ENCODE measurements at places on chromosomes 5 and 9. TPM values are rescaled to one million over a fixed set of nuclear protein-coding genes. Genes with fewer than 3 reads are reported as not detected.
A peak's percentile ranks its signal among the peaks of the same experiment; 100 is the strongest.

DNA sequence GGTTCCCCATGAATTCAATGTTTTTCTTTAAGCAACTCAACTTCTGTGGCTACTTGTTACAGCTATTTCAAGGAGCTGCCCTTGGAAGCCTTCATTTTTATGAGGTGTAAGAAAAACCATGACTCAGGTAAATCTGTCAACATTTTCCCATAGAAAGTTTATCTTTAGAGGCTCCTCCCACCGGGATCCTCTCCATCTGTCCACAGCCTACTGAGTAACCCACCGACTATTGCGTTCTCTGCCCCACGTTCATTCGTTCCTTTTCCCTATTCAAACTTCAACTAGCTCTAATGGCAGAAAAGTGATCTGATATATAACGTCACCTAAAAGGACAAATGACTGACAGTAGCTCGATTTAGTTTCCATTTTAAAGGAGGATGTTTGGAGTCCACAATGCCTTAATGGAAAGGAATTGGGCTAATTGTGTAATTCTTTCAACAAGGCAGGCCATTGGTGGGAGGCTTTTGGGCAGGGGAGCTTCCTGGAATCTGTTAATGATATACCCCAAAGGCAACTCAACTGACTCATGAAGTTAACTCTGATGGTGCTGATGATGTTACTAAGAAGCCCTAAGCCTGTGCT, 29.3 kb upstream of the NR3C1 start:
- DNase-seq, result no peak

GRCh38 chr5:89570557-89570956, 687.6 kb upstream of the MEF2C start:
- no peak for DNase-seq

DNA sequence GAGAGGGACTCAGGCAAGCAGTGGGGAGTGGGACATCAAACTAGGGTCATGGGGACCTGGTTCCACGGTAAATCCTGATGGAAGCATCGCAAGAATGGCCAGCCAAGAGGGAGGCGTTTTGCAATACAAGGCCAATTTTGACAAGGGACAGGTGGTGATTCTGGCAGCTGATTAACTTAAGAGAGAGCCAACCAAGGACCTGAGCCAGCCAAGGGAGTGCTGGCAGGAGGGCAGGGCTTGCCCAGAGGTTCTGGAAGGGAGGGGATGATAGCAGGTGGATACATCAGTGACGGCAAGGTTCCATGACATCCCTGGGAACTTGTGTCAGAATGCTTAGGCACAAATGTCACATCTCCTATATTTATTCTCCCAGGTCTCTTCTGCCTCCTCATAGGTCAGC, 32.8 kb upstream of the PUM3 start:
- DNase-seq, result no peak

GRCh38 chr9:83432104-83432627, 106.0 kb downstream of the FRMD3 start:
- no peak for DNase-seq

DNA sequence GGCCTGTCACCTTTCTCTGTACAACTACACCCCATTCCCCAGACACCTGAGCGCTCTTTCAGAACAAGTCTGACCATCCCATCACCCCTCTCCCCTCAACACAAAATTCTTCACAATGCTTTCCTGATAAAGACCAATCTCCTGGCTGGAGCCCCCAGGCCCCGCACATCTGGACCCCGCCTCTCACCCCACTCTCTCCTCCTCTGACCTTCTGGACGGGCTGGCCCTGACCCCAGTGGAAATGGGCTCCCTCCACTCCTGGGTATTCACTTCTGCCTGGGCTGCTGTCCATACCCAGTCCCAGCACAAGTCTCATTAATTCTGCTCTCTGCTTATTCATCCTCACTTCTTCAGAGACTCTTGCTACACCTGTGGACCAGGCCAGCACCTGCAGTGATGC, 2.1 kb upstream of the SPOCK1 start:
- DNase-seq, result no peak

DNA sequence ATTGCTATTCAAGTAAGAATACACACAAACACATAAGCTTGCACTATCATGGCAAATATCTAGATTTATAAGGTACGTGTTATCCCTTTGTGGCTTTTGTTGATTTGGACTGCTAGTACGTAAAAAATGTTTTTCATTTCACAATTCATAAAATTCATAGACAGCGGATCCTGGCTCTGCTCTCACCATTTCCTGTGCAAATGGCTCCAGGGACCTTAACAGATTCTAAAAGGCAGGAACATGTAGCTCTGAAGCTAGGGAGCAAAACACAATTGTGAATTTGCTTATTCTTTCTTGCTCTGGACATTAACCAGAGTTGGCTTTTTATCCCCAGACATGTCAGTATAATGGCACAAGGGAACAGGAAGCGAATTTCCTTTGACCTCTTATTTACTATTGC, 1019.9 kb upstream of the WWC1 start:
- DNase-seq, result no peak

GRCh38 chr5:113764382-113764781, 250.9 kb downstream of the YTHDC2 start:
- no peak for DNase-seq

GRCh38 chr9:71119746-71120145, 1.7 kb downstream of the TRPM3 start:
- no peak for DNase-seq

DNA sequence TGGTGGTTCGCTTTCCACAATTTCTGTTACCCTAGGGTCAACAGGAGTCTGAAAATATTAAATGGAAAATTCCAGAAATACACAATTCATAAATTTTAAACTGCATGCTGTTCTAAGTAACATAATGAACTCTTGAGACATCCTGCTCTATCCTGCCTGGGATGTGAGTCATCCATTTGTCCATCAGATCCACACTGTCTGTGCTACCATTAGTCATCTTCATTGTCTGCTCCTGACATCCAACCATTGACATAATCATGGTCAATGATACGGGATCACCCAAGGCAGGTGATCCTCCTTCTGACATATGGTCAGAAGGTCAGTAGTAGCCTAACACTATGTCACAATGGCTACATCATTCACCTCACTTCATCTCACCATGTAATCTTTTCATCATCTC, 276.7 kb upstream of the KIF2A start:
- DNase-seq, result no peak

Gene FAM174A
- total RNA-seq, result 11.5 TPM

GRCh38 chr5:124789104-124789605, 42.7 kb upstream of the ZNF608 start:
- DNase-seq, result no peak

GRCh38 chr9:38361473-38361850, 31.0 kb upstream of the ALDH1B1 start:
- no peak for DNase-seq

GRCh38 chr5:176420972-176421544, 4.7 kb upstream of the CLTB start:
- no peak for DNase-seq

GRCh38 chr9:94812343-94812742, 85.8 kb downstream of the AOPEP start:
- no peak for DNase-seq

DNA sequence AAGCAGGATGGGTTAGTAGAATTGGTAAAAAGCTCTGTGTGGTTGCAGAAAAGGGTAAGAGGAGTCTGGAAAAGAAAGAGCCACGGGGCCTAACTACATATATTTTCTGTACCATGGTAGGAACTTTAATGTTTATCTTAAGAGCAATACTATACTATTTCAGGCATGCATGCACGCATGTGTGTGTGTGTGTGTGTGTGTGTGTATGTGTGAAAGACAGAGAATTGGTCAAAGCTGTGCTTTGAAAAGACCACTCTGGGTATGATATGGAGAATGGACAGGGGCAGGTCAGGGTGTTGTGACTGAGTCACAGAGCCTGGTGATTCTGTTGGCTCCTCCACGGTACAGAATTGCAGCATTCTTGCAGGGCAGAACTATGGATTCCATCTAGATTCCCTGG, 339.3 kb downstream of the SLIT3 start:
- no peak for DNase-seq

GRCh38 chr5:54867310-54867944, 118.0 kb downstream of the ESM1 start:
- no peak for DNase-seq

- DNase-seq, result peak; percentile 35
These were observed at the start of gene NIM1K for GRCh38 chr5:43191740-43192557. TSS of gene NIM1K (plus strand) at chr5:43192225. CDS start at chr5:43245776, 53,551 bp downstream.

Gene WDR38
- total RNA-seq, result not detected

- DNase-seq, result no peak
These were observed 4.5 kb upstream of the OTULIN start for GRCh38 chr5:14659821-14660607.

- DNase-seq, result no peak
These were observed 119.5 kb upstream of the CTNND2 start for GRCh38 chr5:12023614-12024241.

GRCh38 chr5:154962494-154962893, 21.6 kb downstream of the MRPL22 start:
- no peak for DNase-seq

DNA sequence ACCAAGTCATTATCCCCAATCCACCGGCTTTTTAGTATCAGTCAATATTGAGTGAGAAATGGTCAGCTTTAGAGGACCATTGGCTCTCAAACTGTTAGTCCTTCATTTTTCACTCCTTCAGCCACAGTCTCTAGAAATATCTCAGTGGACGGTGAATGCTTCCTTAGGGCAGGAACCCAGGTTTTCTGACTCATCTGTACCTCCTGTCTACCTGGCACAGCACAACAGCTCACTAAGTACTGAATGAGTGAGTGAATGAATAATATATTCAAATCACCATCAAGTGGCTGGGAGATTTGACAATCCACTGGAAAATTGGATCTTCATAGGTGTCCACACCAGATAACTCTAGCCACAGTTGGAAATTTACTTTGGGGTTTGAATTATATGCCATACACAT, 609.5 kb upstream of the CLINT1 start:
- DNase-seq, result no peak

Gene SHISAL2B
- total RNA-seq, result not detected

DNA sequence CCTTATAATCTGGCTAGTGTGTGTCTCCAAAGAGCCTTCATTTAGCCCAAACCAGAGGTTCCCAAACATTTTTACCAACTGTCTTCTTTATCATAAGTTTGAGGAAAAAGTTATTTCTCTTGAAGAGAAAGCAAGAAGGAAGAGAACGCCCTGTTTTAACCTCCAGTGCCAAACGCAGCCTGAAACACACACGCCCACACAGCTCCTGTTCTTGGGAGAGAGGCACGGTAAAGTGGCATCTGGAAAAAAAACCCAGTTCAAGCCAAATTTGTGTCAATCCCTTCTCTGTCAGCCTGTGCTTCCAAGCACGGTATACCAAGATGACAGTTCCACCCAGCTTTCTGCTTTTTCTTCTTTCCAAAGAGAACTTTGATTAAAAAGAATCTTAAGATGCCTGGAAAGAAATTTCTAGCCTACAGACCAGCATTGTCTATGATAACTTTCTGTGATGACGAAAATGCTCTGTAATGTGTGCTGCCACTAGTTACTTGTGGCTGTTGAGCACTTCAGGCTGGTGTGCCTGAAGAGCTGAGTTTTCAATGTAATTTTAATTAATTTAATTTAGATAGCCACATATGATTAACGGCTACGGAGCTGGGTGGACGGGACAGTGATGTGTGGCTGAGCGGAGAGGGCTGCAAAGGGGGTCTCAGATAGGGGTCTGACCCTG, 62.3 kb downstream of the ACER2 start:
- DNase-seq, result no peak

DNA sequence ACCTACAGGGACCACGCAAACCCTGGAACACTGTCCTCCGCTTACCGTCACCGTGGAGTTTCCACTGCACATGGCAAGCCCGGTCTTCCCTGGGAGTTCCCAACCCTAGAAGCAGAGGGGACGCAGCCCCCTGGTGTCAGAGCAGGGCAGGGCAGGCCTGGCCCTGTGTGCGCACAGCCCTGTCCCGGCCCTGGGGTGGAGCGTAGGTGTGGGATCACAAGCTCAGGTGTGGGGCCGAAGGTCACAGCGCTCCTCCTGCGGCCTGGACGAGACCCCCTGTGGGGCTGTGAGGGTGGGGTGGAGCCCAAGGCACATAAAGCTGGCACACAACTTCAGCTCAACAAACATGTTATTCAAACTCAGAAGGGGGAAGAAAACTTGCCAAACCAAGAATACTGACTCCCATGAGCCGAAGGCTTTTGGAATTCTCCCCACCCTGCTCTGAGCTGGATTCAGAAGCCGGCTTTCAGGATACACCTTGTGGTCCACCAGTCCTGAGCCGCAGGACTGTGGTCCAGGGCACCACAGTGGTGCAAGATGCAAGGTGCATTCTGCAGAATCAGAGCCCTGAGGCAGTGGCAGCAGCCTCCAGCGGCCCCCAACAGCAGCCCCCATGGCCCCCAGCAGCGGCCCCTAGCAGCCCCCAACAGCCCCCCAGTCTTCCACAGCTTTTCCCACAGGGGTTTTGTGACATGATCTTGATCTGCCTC, 11.8 kb upstream of the EXOC3 start:
- no peak for DNase-seq

Gene CCDC152
- 5.5 TPM for total RNA-seq

Gene DMRT3
- not detected for total RNA-seq

GRCh38 chr5:8316608-8317280, 447.8 kb downstream of the MTRR start:
- no peak for DNase-seq

DNA sequence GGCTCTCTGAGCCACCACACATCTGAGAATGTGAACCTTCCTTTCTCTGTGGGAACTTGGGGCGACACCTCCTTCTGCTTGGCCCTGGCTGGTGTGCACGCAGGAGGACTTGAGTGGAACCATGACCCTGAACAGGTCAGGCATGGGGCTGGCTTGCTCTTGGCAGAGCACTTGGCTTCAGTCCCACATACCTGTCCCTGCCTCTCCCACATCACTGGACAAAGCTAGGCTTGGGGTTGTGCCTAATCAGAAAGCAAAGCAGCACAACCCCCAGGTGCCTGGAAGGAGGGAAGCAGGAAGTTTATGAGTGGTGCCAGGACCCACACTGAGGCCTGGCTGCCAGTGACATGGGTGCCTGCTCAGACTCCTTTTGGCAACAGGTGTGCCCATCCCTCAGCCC, 13.2 kb downstream of the GADD45G start:
- DNase-seq, result no peak

DNA sequence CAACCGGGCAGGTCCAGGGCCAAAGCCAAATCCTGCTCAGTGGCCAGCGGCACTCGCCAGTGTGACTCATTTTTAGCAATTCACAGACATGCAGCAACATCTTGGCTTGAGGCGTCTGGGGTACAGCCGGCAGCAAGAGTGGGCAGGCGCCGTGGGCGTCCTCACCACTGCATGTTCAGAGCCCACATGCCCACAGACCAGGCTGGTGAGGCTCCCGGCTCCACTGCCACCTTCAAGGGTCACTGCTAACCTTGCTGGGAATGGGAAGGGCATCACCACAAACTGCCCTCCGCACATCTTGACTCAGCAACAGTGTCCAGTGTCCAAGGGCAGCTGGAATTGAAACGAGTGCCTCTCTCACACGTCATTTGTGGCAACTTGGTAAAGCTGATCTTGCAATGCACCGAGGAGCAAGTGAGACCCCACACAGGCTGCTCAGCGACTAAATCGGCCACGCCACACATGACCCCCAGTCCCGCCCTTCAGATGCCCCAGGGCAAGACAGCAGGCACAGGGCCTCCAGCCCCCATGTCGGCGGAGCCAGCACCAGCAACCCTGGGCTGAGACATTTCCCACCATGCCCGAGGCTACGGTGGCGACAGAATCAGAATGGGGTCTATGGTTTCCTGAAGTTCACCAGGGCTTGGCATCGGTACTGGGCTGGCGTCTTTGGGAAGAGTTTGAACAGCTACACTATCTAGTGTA, 140.3 kb downstream of the ROR2 start:
- DNase-seq, result no peak

- DNase-seq, result no peak
These were observed 117.5 kb downstream of the VAV2 start for GRCh38 chr9:133874659-133875058.

Data from activated T-helper 2 cell treated with anti-CD3 and anti-CD28 coated beads, Interferon-gamma antibody, Interleukin-2, Interleukin-4, amounts not matched to agents 10 μg/mL and 5 μg/mL and 100 μg/mL, durations not matched to agents 14 hours and 24 hours and 36 hours (primary cell).